ENCODE measurements at places on chromosomes 1 and 21. TPM values are rescaled to one million over a fixed set of nuclear protein-coding genes. Genes with fewer than 3 reads are reported as not detected.

GUCA2B gene
- not detected for total RNA-seq

FAM131C gene
- total RNA-seq: 0.89 TPM

CD84 gene
- not detected for total RNA-seq

IBA57 gene
- 12.7 TPM for total RNA-seq

HHAT gene
- 12.9 TPM for total RNA-seq

CCDC30 gene
- 1.8 TPM for total RNA-seq

HMCN1 gene
- total RNA-seq: 2.1 TPM

ANKRD65 gene
- total RNA-seq: 1.4 TPM

TCP10L gene
- 1.1 TPM for total RNA-seq

DFFB gene
- total RNA-seq: 6.0 TPM

SLC1A7 gene
- not detected for total RNA-seq

PTPN22 gene
- not detected for total RNA-seq

- no peak for DNase-seq
Measured at GRCh38 chr21:31873696-31874599, 1.1 kb downstream of the HUNK start.

DNA sequence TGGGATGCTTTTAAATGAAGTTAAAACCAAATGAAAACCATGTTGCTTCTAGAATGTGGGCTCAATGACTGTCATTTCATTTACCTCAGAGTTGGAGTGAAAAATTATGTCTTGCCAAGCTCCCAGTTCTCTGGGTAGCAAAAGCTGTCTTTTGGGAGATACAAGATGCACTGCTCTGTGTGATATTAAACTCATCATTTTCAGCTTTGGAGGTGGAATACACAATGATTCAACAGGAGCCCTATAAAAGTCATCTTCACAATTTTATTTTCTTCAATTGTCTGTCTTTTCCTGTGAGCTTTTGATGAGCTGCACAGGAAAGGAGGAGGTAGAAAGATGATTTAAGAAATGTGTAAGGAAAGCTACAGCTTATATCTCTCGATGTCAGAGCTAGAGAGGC is 120.3 kb upstream of the SPATA6 start:
- DNase-seq: no peak

- no peak for DNase-seq
Measured at GRCh38 chr1:164709126-164709525, 150.1 kb downstream of the PBX1 start.

DNA sequence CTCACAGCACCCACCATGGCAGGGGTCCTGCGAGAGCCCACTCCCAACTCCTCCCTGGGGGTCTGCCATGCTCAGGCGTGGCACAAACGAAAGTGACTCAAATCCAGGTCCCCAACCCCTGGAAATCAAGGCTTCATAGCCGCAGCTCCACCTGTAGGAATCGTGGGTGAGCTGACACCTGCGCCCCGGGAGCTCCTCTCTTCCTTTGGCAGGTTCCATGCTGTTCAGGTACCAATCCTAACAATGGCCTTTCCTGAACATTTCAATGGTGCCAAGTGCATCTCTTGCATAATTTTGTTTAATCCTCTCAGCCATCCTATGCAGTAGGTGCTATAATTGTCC is 28.9 kb upstream of the NPPB start:
- no peak for DNase-seq

- no peak for DNase-seq
Measured at GRCh38 chr1:165605246-165605645, 25.8 kb upstream of the MGST3 start.

GRCh38 chr21:14964621-14965020 is 100.2 kb downstream of the NRIP1 start:
- DNase-seq: no peak

GRCh38 chr1:3914331-3914851 is 14.3 kb upstream of the C1orf174 start:
- DNase-seq: no peak

DNA sequence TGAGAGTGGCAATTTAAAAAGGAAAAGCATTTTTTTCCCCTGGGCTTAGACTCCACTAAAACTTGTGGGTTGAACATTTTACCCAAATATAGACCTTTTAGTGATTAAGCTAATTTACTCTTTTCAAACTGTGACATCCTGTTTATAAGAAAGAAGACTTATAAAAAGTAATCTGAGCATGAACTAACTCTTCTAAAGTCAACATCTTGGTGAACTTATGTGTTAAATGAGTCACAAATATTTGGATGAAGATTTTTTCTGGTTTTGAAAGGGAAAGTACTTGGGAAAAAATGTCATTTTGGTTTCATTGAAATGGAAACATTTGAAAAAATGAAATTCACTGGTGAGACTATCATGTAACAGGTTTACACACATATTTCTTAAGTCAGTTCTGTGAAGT is 109.8 kb downstream of the KCNK2 start:
- no peak for DNase-seq

- DNase-seq: no peak
Measured at GRCh38 chr1:6367381-6368012, 26.1 kb downstream of the ACOT7 start.

GRCh38 chr21:43369124-43369523 is 57.8 kb downstream of the SIK1 start:
- DNase-seq: no peak

GRCh38 chr1:187504779-187505178 is 676.0 kb downstream of the PLA2G4A start:
- DNase-seq: no peak

GRCh38 chr1:205563927-205564441 is 59.5 kb downstream of the CDK18 start:
- no peak for DNase-seq

DNA sequence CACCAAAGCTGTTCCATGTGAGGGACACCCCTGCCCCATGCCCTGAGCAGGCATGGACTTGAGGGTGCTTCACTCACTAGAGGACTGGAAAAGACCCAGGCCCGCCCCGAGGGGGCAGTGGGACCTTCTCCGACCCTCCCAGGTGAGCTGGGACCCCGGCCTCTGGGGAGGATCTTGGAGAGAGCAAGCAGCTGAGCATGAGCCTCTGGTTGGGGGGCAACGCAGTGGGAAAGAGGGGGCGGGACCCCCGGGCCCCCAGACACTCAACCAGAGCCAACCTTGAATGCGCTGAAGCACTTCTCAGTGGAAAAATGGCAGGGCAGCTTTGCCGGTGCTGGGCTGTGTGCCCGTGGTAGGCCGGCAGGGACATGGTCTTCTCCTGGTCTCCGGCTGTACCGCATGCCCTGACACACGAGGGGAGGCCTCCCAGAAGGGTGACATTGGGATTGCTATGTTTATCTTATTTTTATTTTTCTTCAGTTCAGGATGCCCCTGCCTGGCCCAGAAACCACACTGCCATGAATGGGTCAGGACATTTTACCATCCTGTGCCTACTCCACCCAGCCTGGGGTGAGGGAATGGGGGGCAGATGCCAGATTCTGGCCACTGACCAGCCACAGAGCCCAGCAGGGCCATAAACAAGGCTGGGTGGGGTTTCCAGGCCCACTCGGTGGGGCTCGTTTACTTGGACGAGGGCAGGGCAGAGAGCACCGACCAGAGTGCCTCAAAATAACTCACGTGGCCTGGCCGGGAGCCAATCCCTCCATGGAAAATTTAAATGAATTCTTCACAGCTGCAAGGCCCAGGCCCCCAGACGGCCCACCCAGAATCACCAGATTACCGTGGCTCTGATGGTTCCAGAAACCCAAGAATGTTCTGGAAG is 17.2 kb upstream of the LAPTM5 start:
- DNase-seq: no peak

DNA sequence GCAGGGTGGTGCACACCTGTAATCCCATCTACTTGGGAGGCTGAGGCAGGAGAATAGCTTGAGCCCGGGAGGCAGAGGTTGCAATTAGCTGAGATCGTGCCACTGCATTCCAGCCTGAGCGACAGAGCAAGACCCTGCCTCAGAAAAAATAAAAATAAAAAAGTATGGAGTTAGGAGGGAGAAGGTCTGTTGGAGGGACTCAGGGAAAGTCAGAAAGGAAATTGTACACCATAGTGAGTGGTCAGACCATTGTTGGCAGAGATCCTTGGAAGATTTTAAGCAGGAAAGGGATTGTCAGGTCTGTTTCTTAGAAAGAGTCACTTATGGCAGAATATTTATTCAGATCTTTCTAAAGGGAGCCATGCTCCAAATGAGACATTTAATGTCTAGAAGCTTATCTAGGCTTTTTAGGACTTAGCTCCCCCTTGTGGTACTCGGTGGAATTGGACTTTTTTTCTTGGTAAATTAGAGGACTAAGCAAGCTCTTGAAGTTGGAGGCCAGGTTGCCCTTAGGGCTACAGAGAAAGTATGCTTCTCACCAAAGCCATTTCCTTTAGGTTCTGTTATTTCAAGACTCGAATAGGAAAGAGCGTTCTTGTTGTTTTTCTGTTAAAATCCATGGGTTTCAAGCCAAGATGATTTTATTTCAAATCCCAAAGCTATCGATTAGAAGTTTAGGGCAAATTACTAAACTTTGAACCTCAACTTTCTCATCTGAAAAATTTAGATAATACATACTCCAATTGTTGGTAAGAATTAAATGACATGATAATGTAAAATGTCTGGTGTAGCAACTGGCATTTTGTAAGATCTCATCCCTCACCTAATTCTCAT is 16.5 kb downstream of the MIA3 start:
- DNase-seq: no peak

- no peak for DNase-seq
Measured at GRCh38 chr1:2540816-2541492, 10.9 kb upstream of the HES5 start.

DNA sequence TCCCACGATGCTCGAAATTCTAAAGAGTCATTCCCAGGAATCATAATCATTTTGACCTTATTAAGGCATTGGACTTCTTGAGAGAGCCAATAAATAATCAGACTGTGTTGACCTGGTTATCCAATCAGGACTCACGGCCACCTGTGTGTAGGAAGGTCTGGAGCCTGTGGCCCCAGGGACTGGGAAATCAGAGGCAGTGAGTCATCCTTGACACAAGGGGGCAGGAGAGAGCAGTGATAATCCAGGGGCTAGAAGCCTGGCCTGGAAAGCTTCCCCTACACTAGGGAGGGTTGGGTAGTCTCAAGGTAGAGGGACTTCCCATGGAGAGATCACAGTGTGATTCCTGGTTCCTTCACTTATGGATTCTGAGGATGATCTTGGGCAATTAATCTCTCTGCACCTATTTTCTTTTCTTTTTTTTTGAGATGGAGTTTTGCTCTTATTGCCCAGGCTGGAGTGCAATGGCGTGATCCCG is 4.7 kb downstream of the MR1 start:
- no peak for DNase-seq

DNA sequence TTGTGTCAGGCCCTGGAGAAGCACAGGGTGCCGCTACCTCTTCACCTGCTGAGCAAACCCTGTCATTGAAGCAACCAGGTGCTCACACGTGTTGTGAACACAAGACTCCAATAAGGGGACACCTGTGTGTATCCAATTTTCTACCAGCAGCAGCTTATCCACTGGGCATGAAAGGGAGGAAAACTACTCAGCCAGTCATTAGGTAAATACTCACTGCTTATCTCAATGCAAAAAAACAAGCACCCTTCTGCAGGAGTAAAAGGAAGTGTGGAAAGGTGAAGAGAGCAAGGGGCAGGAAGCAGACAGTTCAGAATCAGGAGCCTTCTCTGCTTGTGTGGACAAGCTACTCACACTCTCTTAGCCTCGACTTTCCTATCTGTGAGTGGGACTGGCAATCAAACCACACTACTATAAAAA is 148.9 kb downstream of the ETS2 start:
- DNase-seq: no peak

DNA sequence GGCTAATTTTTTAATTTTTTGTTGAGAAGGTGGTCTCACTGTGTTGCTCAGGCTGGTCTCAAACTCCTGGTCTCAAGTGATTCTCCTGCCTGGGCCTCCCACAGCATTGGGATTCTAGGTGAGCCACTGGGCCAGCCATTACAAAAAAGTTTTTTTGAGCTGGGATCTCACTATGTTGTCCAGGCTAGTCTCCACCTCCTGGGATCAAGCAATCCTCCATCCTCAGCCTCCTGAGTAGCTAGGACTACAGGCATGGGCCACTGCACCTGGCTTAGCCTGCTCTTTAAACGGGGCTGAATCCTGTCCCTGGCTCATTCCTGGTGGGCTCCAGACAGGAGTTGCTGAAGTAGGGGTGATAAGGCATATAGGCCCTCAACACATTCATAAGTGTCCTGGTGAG is 2.5 kb downstream of the TAS1R1 start:
- no peak for DNase-seq

DNA sequence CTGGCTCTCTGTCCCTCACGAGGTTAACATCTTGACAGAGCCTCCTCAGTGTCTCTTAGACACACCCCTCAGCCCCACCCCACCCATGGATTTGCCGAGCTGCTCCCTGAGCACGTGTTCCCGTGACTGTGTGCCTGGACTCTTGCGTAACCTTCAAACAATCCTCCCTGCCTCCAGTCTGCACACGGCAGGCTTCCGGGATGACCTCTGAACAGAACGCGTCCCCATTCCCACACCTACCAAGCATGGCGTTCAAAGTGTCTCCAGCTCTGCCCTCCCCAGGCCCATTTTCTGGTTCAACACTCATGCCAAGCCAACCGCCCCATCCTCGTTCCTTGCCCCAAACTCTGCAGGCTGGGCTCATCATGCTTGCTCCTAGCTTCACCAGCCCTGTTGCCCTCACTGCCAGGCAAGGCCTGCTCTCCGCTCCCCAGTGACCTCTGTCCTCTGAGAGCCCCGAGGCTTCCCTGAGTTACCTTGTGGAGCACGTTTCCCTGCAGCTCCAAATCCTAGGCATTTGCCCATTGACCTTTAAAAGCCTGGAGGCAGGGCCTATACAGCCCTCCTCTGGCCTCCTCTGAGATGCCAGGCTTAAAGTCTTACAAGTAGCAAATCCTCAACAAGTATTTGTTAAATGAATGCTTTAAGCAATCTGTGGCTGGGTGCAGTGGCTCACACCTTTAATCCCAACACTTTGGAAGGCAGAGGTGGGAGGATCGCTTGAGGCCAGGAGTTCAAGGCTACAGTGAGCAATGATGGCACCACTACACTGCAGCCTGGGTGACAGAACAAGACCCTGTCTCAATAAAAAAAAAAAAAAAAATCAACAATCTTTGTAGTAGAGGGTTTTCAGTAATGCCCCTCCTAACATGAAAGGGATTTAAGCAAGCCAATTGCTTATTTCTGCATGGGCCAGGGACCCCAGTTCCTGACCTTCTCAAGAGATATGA is 5.0 kb downstream of the AGT start:
- DNase-seq: no peak

DNA sequence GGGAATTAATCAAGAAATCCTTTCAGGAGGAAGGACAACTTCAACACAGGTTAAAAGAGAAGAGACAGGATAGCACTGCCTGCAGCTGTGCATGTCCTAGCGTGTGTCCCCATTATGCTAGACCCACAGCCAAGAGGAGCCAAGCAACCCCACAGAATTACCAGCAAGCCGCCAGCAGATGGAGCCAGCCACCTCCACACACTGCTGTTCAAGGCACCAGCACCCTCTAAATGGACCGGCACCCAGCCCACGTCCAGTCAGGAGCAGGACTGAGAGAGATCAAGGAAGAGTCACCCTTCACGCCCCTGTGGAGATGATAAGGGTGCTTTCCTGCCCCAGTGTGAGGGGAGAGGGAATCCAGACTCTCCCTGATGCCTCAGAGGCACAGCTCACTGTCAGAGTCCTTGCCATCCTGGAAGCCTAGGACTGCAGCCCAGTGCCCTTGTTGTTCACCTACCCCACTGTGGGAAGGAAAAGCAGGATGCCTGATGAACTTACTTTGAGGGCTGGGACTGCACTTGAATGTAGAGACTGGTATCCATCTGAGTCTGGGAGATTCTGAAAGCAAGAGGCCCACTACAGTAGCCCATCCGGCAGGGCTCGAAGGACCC is 37.1 kb upstream of the CTTNBP2NL start:
- no peak for DNase-seq
